ENCODE measurements at places on chromosomes 12 and 14. TPM values are rescaled to one million over a fixed set of nuclear protein-coding genes. Genes with fewer than 3 reads are reported as not detected.
A peak's percentile ranks its signal among the peaks of the same experiment; 100 is the strongest.

Gene CFAP54
- total RNA-seq = not detected

Gene RNFT2
- 62.2 TPM for total RNA-seq

DNA sequence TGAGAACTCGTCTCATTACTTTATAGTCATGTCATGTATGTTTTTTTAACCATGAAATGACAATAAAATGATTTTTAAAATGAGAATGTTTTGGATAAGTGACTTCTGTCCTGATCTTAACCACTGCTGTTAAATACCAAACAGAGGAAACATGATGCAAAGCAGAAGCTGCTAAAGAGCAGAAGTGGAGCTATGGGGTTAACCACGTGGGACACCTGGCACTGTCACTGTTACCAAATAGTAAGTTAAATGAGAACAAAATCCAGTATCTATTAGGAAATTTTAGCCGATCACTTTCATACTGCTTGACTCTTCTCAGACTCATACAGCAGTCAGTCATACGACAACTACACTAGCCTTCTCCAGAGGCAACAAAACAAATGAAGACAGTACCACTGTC is 82.4 kb downstream of the SCAF11 start:
- peak; percentile 46 for DNase-seq

DNA sequence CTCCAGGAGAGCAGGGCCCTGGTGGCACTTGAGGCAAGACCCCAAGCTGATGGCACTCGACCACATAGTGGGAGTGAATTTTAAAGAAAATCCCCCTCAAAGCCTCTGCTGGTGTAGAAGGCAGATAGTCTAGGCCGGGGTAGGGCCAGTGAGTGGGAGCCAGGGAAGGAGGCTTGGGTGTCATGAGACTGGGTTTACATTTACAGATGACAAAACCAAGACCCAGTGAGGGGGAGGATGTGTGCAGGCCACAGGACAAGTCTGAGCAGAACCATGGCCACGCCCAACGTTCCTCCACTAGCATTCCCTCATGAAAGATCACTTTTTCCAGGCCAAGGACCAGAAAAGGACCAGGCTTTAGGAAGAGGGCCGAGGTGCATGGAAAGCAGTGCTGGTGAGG is 42.0 kb downstream of the EVL start:
- DNase-seq = no peak

Gene DDHD1
- 43.3 TPM for total RNA-seq

DNA sequence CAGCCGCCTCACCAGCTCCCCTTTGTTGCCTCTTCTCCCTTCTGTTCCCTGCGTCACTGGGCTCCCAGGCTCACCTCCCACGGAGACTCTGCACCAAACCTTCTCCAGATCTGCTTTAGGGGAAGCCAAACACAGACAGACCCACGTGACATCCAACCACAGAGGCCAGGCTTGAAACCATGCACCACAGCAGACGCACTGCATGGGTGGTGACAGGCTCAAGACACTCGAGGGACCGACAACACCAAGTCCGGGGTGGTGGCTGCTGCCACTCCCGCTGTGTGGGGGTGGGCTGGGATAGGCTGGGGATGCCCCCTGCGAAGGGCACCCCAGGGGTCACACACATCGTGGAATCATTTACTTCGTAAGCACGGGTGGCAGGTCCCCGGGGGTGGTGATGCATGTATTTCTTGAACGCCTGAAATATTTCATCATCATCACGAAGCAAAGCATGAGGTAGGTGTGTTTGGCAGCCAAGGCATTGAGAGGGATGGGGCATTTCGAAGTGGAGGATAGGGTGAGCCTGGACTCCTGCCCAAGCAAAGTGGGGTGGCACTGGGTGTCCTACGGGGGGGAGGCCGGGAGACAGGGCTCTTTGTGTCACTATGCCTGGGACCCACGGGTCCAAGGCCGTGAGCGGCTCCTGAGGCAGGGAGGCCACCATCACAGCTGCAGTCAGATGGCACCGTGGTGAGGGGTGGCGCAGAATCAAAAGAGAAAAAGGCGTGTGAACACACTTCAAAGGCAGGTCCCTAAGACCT is 66.8 kb upstream of the RFLNA start:
- DNase-seq = no peak

DNA sequence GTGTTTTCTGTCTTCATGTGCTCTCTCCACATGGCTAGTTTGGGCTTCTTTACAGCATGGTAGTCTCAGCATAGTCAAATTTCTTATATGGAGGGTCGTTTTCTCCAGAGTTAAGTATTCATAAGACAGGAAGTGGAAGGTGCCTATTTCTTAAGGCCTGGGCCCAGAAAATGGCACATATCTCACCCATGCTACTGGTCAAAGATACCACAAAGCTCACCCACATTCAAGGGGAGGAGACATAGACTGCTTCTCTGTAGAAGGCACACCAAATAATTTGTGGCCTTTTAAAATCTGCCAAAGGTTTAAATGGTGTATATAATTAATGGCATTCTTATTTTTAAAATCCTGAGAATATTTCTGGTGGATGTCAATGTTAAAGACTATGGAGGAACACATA is 44.8 kb downstream of the CCDC91 start:
- no peak for DNase-seq

DNA sequence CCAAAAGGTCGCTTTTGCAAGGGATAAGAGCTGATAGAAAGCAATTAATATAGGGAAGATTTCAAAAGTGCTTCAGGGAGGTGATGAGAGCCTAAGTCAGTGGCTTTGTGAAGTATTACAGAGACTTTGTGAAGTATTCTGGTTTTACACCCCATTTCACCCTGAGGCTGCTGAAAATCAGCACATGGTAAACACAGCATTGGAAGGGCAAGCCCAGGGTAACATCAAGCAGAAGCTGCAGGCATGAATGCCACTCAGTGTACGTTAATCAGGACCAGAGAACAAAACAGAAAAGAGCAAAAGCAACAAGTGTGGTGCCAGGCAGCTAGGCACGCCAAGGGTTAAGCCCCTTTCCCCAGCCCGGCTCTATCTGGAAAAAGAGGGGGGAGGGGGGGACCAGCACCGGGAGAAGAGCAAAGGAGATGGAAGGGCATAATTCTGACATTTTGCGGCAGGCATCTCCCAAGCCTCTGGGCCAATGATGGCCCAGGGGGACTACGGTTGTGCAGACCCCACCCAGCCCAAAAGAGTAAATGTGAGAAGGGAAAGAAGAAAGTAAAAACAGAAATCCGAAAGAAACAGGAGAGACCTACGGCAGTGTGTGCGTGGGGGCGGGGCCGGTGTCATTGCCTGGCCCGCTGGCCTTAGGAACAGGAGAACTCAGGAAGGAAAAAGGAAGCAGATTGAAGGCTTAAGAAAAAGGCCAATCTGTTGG is 58.9 kb downstream of the DHRS2 start:
- no peak for DNase-seq

GRCh38 chr14:98651037-98651436 is 621.0 kb downstream of the BCL11B start:
- no peak for DNase-seq

Gene CCDC175
- not detected for total RNA-seq

DNA sequence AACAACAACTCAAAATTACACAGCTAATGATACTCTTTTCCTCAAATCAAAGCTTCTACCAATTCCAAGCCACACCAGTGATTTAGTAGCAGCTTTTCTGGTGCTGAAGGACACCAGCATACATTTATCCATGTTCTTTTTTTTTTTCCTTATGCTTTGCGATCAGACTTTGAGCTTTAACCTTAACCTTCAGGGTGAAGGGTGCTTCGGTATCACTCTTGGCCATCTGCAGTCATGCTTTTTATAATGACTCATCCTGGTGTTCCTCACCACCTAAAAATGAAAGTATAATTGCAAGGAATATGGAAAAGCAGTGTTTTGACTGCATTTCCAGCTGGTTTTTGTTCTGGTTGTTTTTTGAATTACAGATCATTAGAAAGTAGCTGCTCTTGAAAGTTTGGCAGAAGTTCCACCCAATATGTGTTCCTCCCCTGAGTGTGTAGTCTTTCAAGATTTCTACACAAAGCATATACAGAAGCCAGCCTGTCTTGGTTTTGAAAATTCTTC is 1.3 kb upstream of the SLC41A2 start:
- DNase-seq = no peak

Gene PRB2
- total RNA-seq = not detected

GRCh38 chr14:90866833-90867232 is 50.6 kb upstream of the TTC7B start:
- no peak for DNase-seq

Gene ITPK1
- total RNA-seq = 34.7 TPM

GRCh38 chr14:24422694-24423601 is 6.5 kb downstream of the CBLN3 start:
- DNase-seq = no peak

Gene MORN3
- 0.18 TPM for total RNA-seq

- DNase-seq = peak; percentile 56
Measured at GRCh38 chr14:67674139-67674479, 323 bp downstream of the VTI1B start.

- no peak for DNase-seq
Measured at GRCh38 chr12:65300097-65300496, 21.6 kb downstream of the MSRB3 start.

DNA sequence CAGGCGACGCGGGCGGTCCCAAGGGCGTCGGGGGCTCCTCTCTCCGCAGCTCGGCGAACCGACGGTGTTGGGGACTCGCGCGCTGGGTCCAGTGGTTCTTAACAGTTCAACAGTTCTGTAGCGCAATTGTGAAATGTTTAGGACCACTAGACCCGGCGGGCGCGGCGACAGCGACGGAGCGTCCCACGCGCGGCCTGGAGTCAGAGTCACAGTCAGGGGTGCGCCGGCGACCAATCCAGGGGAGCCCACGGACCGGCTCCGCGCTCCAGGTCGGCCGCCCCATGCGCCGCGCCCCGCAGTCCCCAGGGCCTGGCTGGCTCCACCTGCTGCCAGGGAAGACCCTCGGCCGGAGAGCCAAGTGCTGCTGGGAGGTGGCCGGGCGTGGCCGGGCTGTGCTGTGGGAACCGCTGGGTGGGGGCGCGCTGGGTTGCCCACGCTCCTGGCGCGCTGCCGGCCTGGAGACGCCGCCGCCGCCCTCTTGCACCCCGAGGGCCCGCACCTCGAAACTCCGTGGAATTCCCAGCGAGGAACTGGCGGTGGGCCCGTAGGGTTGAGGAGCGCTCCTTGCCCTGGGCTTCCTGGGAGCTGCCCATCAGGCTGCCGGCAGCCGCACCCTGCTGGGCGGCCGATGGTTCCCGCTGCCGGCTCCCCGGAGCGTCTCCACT is 20.9 kb upstream of the KIF26A start:
- DNase-seq = no peak

Gene TMEM63C
- total RNA-seq = 4.7 TPM

DNA sequence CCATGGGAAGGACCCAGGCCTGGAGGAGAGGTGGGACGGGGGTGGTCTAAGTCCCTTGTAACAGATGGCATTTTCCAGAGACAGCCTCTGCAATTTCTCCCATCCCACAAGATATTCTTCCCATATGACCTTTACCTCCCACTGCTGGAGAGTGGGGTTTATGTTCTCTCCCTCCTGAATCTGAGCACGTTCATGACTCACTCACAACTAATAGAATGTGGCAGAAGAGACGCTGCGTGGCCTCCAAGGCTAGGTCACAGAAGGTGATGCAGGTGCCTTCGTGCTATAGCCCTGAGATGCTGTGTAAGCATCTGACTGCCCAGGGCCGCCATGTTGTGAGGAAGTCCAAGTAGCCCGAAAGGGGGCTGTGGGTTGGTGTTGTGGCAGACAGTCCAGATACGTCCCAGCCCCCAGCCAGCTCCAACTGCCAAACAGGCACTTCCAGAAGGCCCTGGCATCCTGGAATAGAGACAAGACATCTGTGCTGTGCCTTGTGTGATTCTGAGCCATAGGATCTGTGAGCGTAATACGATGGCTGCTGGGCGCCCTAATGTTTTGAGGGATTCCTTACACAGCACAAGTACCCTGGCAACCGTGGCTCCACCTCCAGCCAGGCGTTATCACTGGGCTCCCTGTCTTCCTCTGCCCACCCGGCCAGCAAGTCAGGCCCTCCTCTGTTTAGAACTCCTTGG is 56.1 kb upstream of the NCOR2 start:
- no peak for DNase-seq

Gene AICDA
- 38.5 TPM for total RNA-seq

Gene METTL25
- 9.6 TPM for total RNA-seq

GRCh38 chr12:131965073-131965472 is 15.3 kb downstream of the EP400 start:
- no peak for DNase-seq

Measured in OCI-LY7 (cell line).